ENCODE measurements at places on chromosomes 3 and 15. TPM values are rescaled to one million over a fixed set of nuclear protein-coding genes. Genes with fewer than 3 reads are reported as not detected.

CAND2 gene
- total RNA-seq, result 16.5 TPM

APH1B gene
- 24.4 TPM for total RNA-seq

GPR160 gene
- total RNA-seq, result 77.0 TPM

FAM81A gene
- total RNA-seq, result 4.1 TPM

EXOG gene
- total RNA-seq, result 11.3 TPM

TPRG1 gene
- total RNA-seq, result 0.35 TPM

TLR9 gene
- total RNA-seq, result not detected

ADAMTS7 gene
- 52.7 TPM for total RNA-seq

CEP19 gene
- total RNA-seq, result 2.3 TPM

IL17RD gene
- 79.6 TPM for total RNA-seq

CAMK1 gene
- total RNA-seq, result 4.4 TPM

LRRC34 gene
- total RNA-seq, result 15.7 TPM

SEMA3B gene
- total RNA-seq, result 8.0 TPM

- no peak for DNase-seq
- H3K4me1 ChIP-seq, result no peaks in the 10 kb centered on the region
- H3K27ac ChIP-seq, result no peak overlapping the region
- peaks cover 17% of the 10 kb centered on the region for H3K27me3 ChIP-seq
Measured at GRCh38 chr3:46705751-46706552, 4.8 kb downstream of the TMIE start.

- no peaks in the 10 kb centered on the region for H3K27me3 ChIP-seq
- DNase-seq, result no peak
- no peaks in the 10 kb centered on the region for H3K4me1 ChIP-seq
- H3K4me3 ChIP-seq, result no peak overlapping the region
- no peak overlapping the region for H3K27ac ChIP-seq
Measured at GRCh38 chr15:70742928-70743327, 20.4 kb downstream of the UACA start.

GRCh38 chr3:125434582-125435011, 59.5 kb upstream of the ZNF148 start:
- no peak overlapping the region for H3K27ac ChIP-seq
- no peak for DNase-seq
- H3K36me3 ChIP-seq, result no peaks in the 10 kb centered on the region
- no peaks in the 10 kb centered on the region for H3K27me3 ChIP-seq
- no peak overlapping the region for H3K4me3 ChIP-seq

GRCh38 chr15:39125226-39125625, 455.7 kb upstream of the THBS1 start:
- no peak overlapping the region for H3K27ac ChIP-seq
- no peak overlapping the region for H3K4me3 ChIP-seq
- 0 out of 2 replicates have a peak, but pooled peaks cover 9% of the 10 kb centered on the region for H3K4me1 ChIP-seq
- no peaks in the 10 kb centered on the region for H3K27me3 ChIP-seq
- DNase-seq, result no peak
- H3K36me3 ChIP-seq, result no peaks in the 10 kb centered on the region

DNA sequence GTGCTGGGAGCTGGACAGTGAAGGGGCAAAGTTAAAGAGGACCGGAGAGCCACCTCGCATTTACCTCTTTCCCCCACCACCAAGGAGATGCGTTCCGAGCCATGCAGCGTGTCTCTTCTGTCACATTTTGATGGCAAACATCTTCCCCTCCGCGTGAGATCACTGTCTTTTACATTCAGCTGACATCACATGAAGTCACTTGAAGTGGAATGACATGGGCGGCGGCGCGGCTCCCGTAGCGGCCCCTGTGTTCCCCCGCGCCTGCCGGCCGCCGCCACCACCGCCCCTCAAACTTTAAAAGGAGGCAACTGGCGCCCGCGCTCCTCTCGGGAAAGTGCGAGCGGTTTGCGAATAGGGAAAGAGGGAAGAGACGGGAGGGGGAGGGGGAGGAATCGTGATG, at the start of gene FEZF2:
TSS of gene FEZF2 (minus strand) at position 336 of the 400 bp plus-strand sequence. CDS start 682 bp downstream, outside the sequence.
- no peaks in the 10 kb centered on the region for H3K36me3 ChIP-seq
- H3K27me3 ChIP-seq, result peaks cover 100% of the 10 kb centered on the region
- peak within 1 kb of the TSS; percentile 63 for H3K4me3 ChIP-seq
- no peak within 1 kb of the TSS for H3K27ac ChIP-seq

DNA sequence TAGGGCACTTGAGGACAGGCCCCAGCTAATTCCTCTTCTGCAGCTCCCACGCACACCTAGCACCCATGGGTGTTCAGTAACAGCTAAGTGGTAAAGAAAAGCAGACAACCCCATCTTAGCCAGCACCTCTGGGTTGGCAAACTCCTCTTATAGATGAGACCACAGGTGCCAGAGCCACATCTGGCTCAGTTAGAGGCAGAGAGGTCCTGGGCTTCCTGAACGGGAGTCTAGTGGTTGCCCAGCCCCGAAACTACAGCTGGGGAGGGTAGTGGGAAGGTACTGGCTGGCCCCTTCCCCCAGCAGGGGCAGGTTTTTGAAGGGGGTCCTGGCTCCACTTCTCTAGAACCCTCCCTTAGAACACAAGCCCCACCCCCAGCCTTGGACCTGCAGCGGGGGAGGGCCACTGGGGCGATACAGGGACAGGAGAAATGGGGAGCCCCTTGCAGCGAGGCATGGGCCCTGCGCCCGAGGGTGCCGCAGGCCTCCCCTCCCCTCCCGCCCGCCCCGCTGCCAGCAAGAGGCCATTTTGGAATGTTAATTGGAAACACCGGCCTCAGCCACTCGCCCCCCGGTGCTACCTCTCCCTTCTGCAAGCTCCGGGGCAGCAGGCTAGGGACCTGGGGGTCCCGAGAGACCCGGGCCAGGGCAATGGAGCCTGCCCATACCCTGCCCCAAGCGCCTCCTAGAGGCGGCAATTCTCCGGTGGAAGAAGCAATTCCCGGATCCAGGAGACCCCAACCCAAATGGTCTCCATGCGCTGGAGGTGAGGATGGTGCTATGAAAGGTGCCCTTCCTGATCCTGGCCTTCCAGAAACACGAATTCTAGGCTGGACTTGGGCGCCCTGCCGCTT, 1.5 kb downstream of the DUSP7 start:
- peaks cover 19% of the 10 kb centered on the region for H3K4me1 ChIP-seq
- peaks cover 14% of the 10 kb centered on the region for H3K27me3 ChIP-seq
- no peaks in the 10 kb centered on the region for H3K36me3 ChIP-seq
- peak; percentile 62 for DNase-seq

GRCh38 chr3:12963922-12964701, 109.1 kb downstream of the IQSEC1 start:
- no peak overlapping the region for H3K4me3 ChIP-seq
- H3K27ac ChIP-seq, result no peak overlapping the region
- DNase-seq, result no peak

GRCh38 chr3:177385831-177386301, 188.6 kb upstream of the TBL1XR1 start:
- H3K4me3 ChIP-seq, result no peak overlapping the region
- H3K4me1 ChIP-seq, result peaks cover 7% of the 10 kb centered on the region
- H3K36me3 ChIP-seq, result no peaks in the 10 kb centered on the region
- H3K27ac ChIP-seq, result no peak overlapping the region
- no peaks in the 10 kb centered on the region for H3K27me3 ChIP-seq

GRCh38 chr3:46692566-46692990, 901 bp downstream of the ALS2CL start:
- H3K4me3 ChIP-seq, result peak overlapping the region; percentile 73
- no peaks in the 10 kb centered on the region for H3K36me3 ChIP-seq
- DNase-seq, result peak; percentile 41
- H3K27me3 ChIP-seq, result peaks cover 29% of the 10 kb centered on the region
- no peak overlapping the region for H3K27ac ChIP-seq

GRCh38 chr3:17287006-17287689, 402.4 kb downstream of the PLCL2 start:
- DNase-seq, result no peak
- no peaks in the 10 kb centered on the region for H3K4me1 ChIP-seq
- H3K27me3 ChIP-seq, result no peaks in the 10 kb centered on the region

DNA sequence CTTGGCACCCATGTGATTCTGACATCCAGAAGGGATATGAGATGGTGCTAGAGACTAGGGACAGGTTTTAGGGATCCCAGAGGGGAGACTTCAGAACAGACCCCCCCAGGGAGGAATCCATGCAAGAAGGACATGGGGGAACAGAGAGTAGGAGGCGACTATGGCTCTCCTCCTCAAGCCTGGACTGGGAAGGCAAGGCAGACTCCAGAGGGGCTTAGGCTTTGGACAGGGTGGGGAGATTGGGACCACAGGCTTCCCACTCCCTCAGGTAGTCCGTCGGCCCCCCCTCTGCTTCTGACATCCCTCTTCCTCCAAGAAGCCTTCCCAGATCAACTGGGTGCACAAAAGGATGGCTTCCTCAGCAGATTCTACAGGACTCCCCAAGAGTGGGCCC, 3.0 kb upstream of the VIPR1 start:
- no peaks in the 10 kb centered on the region for H3K36me3 ChIP-seq
- H3K27ac ChIP-seq, result no peak overlapping the region
- peaks cover 6% of the 10 kb centered on the region for H3K4me1 ChIP-seq
- H3K4me3 ChIP-seq, result no peak overlapping the region
- DNase-seq, result no peak

DNA sequence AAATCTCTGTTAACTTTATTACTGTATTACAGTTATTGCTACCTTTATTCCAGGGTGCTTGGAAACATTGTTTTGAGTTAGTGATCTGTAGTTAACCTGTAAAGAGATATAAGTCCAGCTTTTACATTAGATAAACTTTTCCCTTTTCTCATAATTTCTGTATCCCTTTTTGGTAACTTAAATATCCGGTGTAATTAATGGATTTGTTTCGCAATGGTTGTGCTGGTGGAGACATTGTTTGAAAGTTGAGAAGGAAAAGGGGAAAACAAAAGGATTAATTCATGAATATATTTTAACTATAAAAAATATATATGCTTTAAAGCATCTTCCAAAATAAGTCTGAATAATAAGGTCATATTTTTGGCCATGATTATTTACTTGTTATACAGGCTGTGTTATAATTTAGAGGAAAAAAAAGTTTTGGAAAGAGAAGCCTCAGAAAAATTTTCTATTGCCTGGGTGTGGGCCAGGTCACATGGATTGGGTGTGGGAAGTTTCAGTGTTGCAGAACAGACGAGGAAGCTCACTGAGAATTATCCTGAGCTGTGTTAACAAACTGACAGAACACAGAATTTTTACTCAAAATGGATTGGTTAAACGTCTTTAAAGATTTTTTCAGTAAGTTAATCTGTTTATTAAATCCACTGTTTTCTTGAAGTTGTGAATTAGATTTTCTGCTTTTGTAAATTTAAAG, 27.7 kb upstream of the IL20RB start:
- no peak overlapping the region for H3K4me3 ChIP-seq
- H3K27me3 ChIP-seq, result no peaks in the 10 kb centered on the region
- H3K4me1 ChIP-seq, result peaks cover 6% of the 10 kb centered on the region
- no peak overlapping the region for H3K27ac ChIP-seq
- no peaks in the 10 kb centered on the region for H3K36me3 ChIP-seq

GRCh38 chr15:81215531-81215930, 18.9 kb downstream of the IL16 start:
- no peaks in the 10 kb centered on the region for H3K27me3 ChIP-seq
- H3K4me1 ChIP-seq, result no peaks in the 10 kb centered on the region
- no peak for DNase-seq
- H3K36me3 ChIP-seq, result no peaks in the 10 kb centered on the region

All from GM23338 (cell line).